ENCODE measurements at places on chromosomes 3 and 15. TPM values are rescaled to one million over a fixed set of nuclear protein-coding genes. Genes with fewer than 3 reads are reported as not detected.
A peak's percentile ranks its signal among the peaks of the same experiment; 100 is the strongest.

KLHL6 gene
- total RNA-seq = not detected

LRRC57 gene
- total RNA-seq = 7.5 TPM

SHQ1 gene
- total RNA-seq = 40.4 TPM

BFSP2 gene
- total RNA-seq = not detected

LSMEM2 gene
- not detected for total RNA-seq

SERPINI2 gene
- total RNA-seq = not detected

TLR9 gene
- not detected for total RNA-seq

NECTIN3 gene
- 66.2 TPM for total RNA-seq

CPNE4 gene
- not detected for total RNA-seq

- DNase-seq = peak; percentile 55
Observed at GRCh38 chr15:78422571-78423340, 15.3 kb upstream of the IREB2 start.

DNA sequence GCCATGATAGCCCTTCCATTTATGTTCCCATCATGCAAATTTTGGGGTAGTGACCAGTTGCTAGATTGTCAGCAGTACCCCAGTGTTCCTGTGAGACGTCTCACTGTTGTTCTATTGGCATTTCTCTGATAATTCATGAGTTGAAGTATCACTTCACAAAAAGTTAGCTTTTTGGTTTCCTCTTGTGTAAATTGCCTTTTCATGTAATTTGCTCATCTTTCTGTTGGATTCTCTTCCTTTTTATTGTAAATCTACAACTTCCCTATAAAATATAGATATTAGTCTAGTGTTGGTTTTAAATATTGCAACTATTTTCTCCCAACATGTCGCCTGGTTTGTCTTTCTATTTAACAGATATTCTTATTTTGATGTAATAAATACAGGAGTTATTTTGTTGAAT is 7.5 kb upstream of the A4GNT start:
- DNase-seq = no peak

DNA sequence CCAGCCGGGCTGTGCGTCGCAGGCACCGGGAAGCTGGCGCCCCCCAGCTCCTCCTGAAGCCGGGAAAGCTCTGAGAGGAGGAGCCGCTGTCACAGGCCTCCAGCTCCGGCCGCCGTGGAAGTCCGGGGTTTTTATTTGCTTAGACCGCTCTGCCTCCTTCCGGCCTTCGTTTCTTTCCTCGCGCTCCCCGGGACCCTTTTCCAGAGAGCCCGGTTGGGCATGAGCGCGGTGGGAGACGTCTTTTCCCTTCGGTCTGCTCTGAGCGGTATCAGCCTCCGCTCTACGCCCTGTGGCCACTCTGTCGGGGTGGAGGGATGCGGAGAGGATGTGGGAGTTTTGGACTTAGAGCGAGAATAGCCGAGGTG is 559 bp downstream of the SENP5 start:
- peak; percentile 42 for DNase-seq

DNA sequence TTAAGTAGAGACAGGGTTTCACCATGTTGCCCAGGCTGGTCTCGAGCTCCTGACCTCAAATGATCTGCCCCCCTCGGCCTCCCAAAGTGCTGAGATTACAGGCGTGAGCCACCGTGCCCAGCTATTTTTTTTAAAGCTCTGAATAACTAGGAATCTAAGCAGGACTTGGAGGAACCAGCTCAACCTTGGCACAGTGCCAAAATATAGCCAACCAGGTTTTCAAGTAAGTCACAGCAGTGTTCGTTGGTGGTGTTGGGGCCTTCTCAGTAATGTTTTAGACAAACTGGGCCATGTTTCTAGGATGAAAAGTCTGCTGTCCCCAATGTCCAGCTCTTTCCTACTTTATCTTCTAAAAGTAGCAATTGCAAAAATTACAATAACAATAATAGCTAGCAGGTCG is 6.4 kb upstream of the ADAM10 start:
- DNase-seq = no peak

DNA sequence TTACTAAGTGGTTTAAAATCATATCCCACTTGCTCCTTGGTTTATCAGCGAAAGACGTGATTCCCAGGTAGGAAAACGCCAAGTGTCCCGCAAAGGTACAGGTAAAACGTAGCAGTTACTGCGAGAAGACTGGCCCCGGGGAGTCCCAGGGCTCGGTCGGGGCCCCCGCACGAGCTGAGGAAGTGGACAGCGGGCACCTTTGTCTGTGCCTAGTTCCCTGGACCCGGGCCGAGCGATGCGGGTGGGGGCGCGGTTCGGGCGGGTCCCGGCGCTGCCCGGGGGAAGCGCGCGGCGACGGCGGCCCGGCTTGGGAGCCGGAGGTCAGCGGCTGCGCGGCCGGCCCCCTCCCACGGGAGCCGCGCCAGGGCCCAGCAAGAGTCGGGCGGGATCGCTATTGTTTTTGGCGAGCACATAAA is 864 bp upstream of the NEO1 start:
- DNase-seq = no peak

DNA sequence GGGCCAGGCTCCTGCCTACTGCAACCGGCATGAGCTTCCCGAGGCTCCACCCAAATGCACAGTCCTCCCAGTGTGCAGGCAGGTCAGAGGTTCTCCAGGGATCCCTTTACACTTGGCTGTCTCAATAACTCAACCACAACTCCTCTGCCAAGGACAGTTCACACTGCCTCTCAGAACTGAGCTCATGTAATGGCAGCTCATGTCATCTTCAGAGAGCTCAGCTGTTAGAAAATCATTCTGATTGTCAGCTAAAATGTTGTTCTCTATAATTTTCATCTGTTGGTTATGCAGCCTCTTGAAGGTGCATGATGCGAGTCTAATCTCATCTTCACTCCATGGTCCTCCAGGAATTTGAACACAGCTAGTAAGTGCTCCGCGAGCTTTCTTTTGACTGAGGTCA is 76.7 kb downstream of the SST start:
- peak; percentile 27 for DNase-seq

DNA sequence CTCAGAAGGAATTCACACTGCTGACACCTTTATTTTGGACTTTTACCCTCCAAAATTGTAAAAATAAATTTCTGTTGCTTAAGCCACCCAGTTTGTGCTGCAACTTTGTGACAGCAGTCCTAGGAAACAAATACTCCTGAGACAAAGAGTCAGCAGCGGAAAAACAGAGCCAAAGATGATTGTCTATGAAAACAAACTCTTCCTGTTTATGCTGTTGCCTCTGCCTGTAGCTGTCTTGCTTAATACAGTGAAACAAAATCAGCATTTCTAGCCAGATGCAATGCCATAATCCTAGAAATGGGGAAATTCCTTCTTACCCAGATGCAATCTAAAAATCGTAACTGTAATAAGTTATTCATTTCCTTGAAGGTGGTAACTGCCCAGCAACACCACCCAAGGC is 387.5 kb upstream of the ATP11B start:
- DNase-seq = no peak

GRCh38 chr3:55512571-55513343 is 25.7 kb upstream of the WNT5A start:
- no peak for DNase-seq

GRCh38 chr3:34675383-34676120 is 877.1 kb downstream of the PDCD6IP start:
- peak; percentile 44 for DNase-seq

DNA sequence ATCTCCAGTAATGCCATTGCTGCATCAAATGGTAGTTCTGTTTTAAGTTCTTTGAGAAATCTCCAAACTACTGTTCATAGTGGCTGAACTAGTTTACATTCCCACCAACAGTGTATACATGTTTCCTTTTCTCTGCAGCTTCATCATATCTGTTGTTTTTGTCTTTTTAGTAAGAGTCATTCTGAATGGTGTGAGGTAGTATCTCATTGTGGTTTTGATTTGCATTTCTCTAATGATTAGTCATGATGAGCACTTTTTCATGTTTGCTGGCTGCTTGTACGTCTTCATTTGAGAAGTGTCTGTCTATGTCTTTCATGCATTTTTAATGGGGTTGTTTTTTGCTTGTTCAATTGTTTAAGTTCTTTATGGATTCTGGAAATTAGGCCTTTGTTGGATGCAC is 10.2 kb upstream of the GCSAM start:
- DNase-seq = peak; percentile 43

DNA sequence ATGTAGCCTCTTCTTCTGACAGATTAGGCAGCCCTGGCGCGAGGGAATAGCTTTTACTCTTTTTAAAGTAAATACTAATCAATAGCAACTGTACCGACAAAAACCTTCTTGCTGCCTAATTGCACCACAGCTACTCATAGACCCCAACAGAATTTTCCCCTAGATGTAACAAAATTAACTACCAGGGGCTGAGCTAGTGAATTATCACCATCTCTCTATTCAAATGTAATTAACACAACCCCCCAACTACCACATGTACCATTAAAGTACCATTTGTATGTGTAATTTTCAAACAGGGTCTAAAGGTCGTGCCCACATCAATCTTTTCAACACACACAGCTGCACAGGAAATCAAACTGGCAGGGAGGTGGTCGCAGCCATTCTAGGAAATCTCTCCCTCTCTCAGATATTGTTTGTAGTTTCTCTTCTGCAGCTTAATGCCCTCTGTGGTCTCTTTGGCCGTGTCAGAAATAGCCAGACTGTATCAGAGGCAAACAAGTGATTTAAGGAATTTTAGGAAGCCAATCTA is 322.9 kb downstream of the RORA start:
- DNase-seq = no peak

- no peak for DNase-seq
Observed at GRCh38 chr15:58486564-58486963, 54.8 kb downstream of the LIPC start.
